ENCODE measurements at places on chromosomes 2 and 18.

GRCh38 chr2:158189526-158189925 lies 87.8 kb downstream of the UPP2 start:
- no peak for DNase-seq

GRCh38 chr2:146004462-146004861 lies 1484.5 kb upstream of the ZEB2 start:
- no peak for DNase-seq

- no peak for DNase-seq
Measured at GRCh38 chr18:45608400-45608799, 6.9 kb upstream of the SLC14A2 start.

GRCh38 chr2:147232225-147232669 lies 612.6 kb upstream of the ACVR2A start:
- no peak for DNase-seq

DNA sequence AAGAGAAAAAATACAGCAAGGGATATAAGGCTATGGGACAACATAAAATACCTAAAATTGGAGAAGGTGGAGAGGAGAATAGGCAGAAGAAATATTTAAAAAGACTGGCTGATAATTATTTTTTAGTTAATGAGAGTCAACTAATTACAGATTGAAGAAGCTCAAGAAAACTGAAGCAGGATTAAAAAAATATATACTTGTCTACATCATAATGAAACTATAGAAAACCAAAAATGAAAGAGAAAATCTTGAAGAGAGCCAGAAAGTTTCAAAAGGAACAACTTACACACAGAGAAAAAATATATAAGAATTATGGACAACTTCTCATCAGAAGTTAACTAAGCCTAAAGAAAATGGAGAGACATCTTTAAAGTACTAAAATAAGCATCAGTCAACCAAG lies 62.9 kb upstream of the APCDD1 start:
- no peak for DNase-seq

- DNase-seq: no peak
Measured at GRCh38 chr2:55395724-55396605, 23.7 kb downstream of the CCDC88A start.

- DNase-seq: no peak
Measured at GRCh38 chr2:189312643-189313042, 128.6 kb upstream of the WDR75 start.

DNA sequence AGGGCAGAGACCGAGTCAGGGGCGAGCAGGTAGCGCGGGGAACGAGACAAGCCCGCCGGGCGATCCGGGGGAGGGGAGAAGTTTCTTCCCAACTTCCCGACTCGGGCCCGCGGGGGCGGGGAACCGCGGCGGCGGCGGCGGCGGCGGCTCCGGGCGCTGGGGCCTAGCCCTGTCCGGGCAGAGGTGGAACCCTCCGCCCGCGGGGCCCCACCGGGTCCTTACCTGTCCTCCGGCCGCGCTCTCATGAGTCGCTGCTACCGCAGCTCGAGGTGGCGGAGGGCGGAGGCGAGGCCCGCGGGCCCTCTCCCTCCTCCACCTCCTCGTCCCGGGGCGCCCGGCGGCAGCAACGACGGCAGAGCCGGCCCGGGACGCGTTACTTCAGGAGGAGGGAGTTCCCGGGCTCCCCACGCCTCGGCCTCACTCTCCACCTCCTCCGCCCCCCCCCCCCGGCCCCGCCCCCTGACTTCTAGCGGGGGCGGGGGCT lies at the start of gene YES1:
Gene YES1 (minus strand): TSS at position 351 of the 484 bp plus-strand sequence. CDS start 55,415 bp downstream, outside the sequence.
- DNase-seq: peak; percentile 59

DNA sequence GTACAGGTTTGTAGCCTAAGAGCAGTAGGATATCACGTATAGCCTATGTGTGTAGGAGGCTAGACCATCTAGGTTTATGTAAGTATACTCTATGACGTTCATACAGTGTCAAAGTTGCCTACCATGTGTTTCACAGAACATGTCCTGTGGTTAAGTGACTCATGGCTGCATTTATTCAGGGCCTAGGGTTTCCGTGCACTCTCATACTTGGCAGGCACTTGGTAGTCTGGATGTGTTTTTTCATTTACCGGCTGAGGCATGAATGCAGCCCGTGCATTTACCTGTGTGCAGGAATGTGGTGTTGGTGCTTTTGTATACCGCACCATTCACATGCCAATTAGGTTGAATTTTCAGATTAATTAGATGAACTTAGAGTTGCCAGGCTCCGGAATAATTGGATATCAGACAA lies 43.4 kb downstream of the MYL12B start:
- DNase-seq: peak; percentile 24

DNA sequence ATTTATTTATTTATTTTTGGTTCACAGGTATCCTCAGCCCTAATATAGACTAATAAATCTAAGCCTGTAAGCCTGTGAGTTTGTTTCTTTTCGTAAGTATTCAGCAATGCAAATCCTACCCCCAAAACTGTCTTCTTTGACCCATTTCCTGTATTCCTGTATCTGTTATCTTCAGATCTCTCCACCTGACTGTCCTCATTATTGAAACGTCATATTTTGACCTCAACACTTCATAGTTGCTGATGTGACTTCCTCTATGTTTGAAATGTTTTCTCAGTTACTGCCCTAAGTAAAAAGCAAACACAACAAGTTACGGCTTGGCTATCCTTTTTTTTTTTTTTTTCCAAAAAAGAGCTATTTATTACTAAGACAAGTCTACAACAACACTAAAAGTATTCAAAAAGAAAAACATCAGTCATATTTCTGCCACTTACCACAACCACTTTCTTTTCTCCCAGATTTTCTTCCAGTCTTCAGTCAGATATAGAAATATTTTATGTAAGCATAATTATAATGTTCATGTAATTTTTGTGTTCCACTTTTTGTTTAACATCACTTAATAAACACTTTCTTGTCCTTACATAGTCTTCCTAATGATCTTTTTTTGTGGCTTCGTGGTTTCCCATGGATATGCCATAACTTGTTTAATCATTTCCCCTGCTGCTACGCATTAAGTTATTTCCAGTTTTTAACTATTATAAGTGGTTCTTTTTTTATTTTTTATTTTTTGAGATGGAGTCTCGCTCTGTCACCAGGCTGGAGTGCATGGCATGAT lies 45.0 kb upstream of the EML4 start:
- DNase-seq: no peak

Data from activated CD4-positive, alpha-beta T cell treated with anti-CD3 and anti-CD28 coated beads, Interleukin-2, amount 50 U/mL, for 1 hour (primary cell).